ENCODE measurements at places on chromosomes 4 and X. TPM values are rescaled to one million over a fixed set of nuclear protein-coding genes. Genes with fewer than 3 reads are reported as not detected.

DNA sequence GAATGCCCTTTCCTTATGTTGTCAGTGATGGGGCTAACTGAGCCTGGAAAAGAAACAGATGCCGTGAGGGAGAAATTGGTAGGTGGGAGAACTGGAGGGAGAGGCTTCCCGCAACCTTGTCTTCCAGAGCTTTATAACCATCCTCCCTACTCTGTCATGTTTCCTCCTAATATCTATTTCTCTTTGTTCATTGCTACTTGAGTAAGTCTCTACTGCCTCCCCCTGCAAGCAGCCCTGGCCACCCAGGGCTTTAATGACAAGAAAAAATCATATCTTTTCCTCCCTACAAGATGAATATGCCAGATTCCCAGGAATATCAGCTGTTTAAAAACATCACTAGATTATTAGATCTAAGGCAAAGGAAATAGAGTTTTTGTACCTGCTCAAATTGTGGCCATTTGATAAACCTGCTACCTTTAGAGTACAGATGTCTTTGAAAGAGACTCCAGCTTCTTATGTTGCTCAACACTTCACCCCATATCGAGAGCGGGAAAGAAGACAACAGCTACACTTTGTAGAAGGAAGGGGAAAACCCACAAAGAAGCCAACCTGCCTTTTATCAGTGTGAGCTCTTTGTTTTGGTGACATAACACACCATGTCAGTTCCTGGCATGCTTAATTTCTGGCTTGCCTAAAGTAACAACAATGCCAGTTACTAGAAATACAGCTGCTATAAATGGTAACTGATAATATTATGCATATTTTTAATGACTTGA, 186.6 kb upstream of the LEF1 start:
- no peak for DNase-seq

- no peak for DNase-seq
Measured at GRCh38 chr4:28007693-28008092, 1147.1 kb downstream of the STIM2 start.

GRCh38 chr4:85132570-85132969, 166.1 kb upstream of the WDFY3 start:
- no peak for DNase-seq

IL15 gene
- 3.8 TPM for total RNA-seq

Data from osteocyte (in vitro differentiated cells).